ENCODE measurements at places on chromosomes 1 and 21. TPM values are rescaled to one million over a fixed set of nuclear protein-coding genes. Genes with fewer than 3 reads are reported as not detected.

DNA sequence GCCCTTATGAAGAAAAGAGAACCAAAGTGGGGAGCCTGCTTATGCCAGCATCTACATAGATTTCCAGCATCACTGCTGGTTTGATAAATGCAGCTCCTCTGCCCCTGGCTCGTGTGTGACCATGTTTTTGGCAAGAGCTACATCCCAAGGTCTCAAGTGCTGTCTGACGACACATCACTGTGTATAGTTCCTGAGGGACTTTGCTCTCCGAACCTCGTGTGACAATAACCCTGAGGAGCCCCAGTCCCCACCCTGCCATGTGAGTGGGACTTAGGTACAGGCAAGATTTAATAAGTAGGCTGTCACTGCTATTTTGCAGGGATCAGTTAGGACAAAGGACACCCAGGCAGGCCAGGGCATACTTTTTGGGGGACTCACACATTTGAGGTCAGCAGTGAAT, 28.8 kb upstream of the RERE start:
- DNase-seq, result no peak

DNA sequence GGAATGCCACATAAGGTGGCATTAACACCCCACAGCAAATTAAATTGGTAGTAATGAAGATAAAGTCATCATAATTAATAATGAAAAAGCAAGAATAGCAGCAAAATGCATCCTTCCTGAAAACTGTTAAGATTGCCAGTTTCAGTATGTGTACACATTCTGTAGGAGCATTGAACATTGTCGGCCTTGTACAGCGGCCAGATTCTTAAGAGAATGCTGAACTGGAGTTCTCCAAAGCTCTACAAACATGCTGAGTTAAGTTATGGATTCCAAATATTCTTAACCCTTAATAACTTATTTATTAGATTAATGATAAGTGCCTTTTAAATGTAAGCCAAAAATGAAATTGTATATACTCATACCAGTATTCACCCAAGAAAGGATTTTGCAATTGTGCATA, 189.9 kb downstream of the AK5 start:
- DNase-seq, result no peak

- no peak for DNase-seq
Observed at GRCh38 chr1:54812801-54813484, 11.8 kb upstream of the TTC22 start.

PTPRC gene
- not detected for total RNA-seq

GRCh38 chr1:14824314-14824915, 225.9 kb downstream of the KAZN start:
- DNase-seq, result no peak

EDEM3 gene
- total RNA-seq, result 19.7 TPM

LRRC39 gene
- not detected for total RNA-seq

- peak; percentile 46 for DNase-seq
Observed at GRCh38 chr1:212721388-212722247, 22.0 kb upstream of the BATF3 start.

DNA sequence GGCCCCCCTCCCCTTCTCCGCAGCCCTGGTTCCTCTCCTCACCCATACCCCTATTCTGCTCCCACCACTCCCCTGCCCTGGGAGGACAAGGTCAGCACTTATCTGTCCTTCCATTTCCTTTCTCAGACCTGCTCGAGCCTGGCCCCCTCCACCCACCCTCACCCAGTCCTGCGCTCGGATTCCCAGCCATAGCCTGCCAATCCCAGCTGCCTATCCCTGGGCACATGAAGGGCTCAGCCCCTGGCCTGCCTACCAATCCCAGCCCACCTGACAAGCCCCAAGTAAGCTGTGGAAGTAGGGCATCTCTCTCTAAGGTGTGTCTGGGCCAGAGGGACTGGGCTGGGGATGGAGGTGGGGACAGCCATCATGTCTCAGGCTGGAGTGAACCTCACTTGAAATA, 5.4 kb downstream of the BLACAT1 start:
- DNase-seq, result peak; percentile 63

- peak; percentile 65 for DNase-seq
Observed at GRCh38 chr1:55572878-55573734, 357.9 kb upstream of the USP24 start.

DNA sequence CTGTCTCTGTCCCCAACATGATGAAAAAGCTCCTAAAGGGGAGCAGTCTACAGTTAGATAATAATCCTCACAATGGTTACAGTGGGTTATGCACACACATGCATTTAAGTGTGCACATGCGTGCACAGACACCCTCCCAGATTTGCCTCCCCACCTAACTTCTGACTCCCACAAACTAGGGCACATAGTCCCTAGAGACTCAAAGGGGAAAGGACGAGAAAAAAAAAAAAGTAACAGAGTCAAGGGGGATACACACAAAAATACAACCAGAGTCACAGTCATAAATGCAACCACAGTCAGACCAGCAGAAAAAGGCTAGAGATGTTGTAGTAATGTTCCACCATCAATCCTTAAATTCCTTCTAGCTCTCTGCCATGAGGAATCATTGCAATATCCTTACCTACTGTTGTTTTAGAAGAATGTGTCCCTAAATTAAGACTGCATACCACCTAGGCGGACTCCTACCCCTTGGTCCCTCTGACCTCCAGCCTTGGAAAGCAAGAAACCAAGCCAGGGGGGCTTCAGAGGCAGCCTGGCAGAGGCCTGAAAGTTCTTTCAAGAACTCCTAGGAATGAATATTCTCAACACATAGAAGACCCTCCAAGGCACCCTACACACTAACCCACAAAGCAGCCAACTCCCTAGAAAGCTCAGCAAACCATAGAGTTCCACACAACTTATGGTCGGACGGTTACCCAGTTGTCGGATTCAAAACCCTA, 1.3 kb downstream of the CRTC2 start:
- no peak for DNase-seq

CCDC30 gene
- total RNA-seq, result 0.54 TPM

DNA sequence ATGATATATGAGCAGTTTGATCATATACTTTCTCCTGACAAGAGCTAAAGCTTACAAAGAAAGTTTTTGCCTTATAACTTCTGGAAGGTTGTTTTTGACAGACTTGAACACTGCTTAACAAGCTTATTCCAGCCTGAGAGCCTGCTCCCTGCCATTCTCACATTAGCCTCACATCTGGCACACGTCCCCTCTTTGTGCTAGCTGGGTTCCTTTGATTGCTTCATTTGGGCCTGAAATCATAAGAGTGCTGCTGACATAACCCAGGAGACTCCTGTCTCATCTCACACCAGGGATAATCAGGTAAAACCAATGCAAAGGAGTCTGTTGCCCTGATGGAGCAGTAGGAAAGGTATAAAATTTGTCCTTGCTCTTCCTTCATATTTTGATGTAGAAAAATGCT, 1411.7 kb upstream of the B3GALT2 start:
- DNase-seq, result no peak

HMGCS2 gene
- not detected for total RNA-seq

DNA sequence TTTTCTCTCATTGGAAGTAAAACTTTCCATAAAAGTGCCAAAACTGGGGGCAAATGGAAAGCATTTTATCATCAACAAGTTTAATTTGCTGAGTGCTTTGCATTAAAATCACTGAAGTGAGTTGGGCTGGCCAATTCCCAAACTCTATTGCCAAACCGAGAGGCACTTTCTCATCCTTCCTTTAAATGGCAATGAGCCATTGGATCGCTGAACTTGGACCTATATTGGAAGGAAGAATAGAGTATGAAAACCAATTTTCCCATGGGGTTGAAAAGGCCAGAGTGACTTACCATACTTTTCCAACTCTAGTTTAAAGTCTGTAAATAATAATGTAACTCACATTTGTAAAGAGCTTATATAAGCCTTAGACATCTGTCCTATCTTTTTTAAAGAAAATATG, 189.1 kb upstream of the C1orf87 start:
- DNase-seq, result no peak

DNA sequence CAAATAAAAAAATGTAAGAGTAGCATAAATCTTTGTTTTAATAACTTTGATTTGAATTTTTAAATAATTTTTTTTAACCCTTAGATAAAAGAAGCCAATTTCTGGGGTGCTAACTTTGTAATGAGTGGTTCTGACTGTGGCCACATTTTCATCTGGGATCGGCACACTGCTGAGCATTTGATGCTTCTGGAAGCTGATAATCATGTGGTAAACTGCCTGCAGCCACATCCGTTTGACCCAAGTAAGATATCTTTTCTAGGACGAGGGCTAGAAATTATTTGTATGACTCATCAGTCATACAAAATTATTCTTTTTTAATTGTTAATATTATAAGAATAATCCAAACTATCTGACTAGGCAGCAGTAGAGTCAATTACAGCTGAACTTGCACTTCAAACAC, 71.2 kb downstream of the GPR161 start:
- no peak for DNase-seq

GRCh38 chr1:75233302-75233929, 99.2 kb downstream of the LHX8 start:
- DNase-seq, result peak; percentile 7

ANKRD13C gene
- total RNA-seq, result 15.4 TPM

ITGB2 gene
- total RNA-seq, result 6.5 TPM

SLAMF9 gene
- 0.44 TPM for total RNA-seq

SPRR2G gene
- total RNA-seq, result 3.1 TPM

OXCT2 gene
- 0.20 TPM for total RNA-seq

GRCh38 chr1:155947741-155948140, 6.3 kb downstream of the RXFP4 start:
- no peak for DNase-seq

DNA sequence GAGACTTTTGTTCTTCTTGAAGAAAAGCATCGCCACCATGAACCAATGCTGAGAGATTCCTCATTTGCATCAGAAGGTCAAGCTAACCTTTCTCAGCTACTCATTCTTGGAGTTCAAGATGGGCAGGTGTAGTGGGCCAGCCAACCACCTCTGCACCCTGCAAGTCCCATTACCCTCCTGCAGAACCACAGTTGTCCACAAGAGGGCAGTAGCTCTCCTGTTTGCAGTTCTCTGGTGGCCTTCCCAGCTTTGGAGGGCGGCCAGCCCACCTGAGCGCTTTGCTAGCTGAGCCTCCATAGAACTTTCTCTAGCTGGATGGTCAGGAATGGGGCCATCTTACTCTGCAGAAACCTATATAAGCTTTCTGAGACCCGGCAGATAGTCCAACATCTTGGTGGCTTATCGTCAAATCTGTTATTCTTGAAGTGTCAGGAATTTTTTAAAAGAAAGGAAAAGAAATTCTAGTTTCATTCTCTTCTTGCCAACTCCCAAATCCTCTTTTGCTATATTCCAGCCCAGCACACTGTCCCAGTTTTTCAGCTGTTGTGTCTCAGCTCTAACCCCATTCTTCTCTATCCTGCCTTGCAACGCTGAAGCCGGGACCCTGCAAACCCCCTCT, 11.0 kb upstream of the LMX1A start:
- DNase-seq, result no peak

- DNase-seq, result peak; percentile 88
Observed at GRCh38 chr1:19682257-19682656, 17.6 kb downstream of the HTR6 start.

- DNase-seq, result no peak
Observed at GRCh38 chr1:161099090-161099802, 1.1 kb downstream of the KLHDC9 start.

DNA sequence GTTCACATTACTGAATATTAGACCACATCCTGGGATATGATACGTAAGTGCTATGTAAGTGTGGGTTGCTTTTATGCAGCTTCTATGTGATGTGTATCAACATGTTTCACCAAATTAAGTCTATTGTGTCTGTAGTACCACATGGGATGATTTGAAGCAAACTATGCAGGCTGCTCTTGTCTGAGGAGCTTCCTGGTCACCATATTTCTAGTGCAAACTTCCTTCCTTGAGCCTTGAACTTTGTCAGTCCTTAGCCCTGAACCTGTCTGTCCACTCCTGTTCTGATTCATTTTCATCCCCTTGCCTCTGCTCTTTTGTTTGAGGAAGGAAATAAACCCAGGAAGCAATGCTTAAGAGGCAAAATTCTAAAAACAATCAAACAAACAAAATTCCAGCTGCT, 117.5 kb upstream of the VANGL1 start:
- peak; percentile 94 for DNase-seq

ERVH48-1 gene
- not detected for total RNA-seq

DNA sequence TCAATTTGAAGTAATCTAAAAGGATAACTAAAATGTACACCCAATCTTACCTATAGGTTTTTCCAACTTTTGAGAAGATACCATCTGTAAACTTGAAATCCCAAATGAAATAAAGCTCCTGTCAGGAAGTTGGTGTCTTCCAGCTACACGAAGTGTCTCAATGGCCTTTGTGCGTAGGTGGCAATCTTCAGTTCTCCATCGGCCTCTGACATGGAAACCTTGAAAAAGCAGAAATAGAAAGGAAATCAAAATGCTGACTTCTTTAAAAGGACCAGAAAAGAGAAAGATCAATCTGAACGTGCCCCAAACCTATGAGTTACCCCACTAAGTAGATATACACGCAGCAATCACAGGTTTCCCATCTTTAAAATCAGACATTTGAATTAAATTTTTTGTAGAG, 10.0 kb downstream of the MKNK1 start:
- DNase-seq, result no peak

DNA sequence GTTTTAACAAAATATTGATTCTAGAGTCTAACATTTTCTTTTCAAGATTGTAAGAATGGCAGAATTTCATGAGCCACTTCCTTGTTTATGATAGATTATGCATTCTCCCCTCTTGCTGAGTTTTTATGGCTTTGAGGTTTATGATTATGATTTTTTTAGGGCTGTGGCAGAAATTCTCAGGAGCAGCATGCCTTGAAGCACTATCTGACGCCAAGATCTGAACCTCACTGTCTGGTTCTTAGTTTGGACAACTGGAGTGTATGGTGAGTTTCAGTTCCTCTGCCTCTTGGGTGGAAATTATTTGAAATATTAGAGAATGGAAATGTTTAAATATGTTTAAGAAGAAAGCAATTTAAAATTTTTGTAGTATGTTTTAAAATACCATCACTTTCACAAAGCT, 10.2 kb downstream of the USP16 start:
- no peak for DNase-seq

- DNase-seq, result no peak
Observed at GRCh38 chr1:198778049-198778448, 139.2 kb downstream of the PTPRC start.

GRCh38 chr21:15686506-15686905, 43.3 kb upstream of the USP25 start:
- no peak for DNase-seq

DNA sequence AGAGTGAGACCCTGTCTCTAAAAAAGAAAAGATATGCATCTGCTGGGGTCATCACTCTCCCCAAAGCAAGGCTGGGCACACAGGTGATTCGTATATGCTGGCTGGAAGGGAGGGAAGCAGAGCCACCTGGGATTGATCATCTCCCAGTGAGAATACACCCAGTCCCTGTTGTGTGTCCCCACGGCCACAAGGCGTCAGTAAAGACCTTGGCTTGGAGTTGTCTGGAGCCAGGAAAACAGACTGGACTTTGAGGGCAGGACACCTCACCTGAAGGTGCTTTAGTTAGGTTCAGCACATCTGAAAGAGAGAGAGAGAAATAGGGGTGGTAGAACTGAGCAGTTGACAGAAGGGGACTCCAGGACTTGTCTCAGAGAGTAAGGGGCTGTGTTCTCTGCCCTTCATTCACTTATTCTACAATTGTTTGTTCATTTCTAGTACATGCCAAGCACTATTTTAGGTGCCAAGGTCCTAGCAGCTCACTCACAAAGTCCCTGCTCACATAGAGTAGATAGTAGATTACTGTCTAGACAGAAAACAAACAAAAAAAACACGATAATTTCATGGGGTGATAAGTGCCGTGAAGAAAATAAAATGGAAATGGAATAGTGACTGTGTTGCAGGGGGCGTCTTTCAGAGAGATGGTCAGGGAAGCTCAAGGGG, 13.5 kb downstream of the CITED4 start:
- DNase-seq, result no peak

- DNase-seq, result no peak
Observed at GRCh38 chr1:169094897-169095569, 11.5 kb upstream of the ATP1B1 start.

GRCh38 chr1:156070548-156070947, 9.6 kb downstream of the RAB25 start:
- DNase-seq, result no peak
